ENCODE measurements at places on chromosomes 2 and 18.

DNA sequence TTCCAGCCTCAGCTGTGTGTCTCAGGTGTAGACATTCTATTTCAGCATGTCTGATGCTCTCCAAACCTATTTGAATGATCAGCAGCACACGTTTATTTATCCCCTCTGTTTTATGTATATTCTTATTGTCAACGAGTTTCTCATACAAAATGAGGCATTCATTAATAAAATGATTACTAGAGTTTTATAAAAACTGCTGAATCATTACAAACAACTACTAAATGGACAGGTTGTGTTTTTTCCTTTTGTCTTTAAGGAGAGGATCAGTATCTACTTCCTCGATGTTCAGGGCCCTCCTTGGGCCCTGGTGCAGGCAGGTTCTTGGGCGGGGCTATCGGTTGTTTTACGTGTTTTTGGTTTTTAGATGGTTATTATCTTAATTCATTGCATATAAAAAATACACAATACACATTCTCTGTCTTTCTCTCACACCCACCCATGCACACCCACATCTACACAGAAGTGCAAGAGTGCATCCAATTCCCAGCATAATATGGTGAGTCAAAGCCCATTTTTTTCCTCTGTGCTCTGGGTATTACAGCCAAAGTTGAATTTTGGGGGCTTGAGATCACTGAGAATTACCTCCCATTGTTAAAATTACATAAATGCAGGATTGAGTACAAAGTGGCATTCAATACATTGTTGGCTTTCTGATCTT is 24.2 kb downstream of the LPIN1 start:
- no peak for DNase-seq

DNA sequence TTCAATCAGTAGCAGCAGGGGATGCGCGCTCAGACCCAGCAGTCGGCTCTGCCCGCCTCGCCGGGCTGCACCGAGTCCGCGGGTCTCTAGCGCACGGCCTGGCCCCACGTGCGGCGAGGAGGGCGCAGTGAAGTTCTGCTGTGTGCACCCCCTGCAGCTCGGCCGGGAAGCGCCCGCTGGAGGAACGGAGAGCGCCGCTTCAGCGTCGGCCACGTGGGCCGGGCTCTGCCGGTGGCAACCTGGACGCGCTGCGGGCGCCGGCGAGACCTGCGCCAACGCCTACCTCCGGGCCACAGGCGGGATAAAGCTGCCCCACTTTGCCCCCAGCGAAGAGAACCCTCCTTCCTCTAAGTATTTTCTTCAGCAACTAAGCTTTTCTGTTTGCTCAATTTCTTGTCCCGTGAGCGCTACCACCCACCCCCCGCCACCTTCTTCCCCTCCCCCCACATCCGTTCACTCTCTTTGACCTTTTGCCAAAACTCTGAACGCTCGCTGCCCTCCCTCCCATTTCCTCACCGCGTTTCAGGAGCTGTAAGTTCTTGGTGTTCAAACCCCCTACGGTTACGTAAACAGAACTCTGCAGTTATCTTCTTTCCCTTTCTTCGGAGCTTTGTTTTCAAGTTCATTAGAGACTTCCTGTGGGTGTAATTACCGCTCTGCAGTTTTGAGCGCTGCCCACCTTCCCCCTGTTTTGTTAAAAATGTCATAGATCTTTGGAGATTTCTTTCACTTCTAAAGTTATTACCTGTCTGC is 42.6 kb upstream of the EDAR start:
- DNase-seq, result peak; percentile 82

GRCh38 chr18:46031741-46032140 is 40.3 kb downstream of the PSTPIP2 start:
- no peak for DNase-seq

DNA sequence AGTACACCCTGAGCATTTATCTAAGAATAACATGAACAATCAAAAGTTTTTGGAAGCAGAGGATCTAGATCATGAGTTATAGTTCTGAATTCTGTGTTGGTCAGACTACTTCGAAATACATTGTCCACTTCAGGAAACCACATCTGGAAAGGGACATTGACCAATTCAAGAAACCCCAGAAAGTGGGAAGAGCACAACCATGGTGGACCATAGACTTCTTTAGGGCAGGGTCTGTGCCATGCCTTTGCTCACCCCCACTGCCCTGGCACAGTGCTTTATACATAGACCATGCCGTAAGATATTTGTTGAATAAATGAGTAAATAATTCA is 44.3 kb upstream of the CYP1B1 start:
- no peak for DNase-seq

- no peak for DNase-seq
Measured at GRCh38 chr2:101089419-101089818, 61.8 kb downstream of the TBC1D8 start.

DNA sequence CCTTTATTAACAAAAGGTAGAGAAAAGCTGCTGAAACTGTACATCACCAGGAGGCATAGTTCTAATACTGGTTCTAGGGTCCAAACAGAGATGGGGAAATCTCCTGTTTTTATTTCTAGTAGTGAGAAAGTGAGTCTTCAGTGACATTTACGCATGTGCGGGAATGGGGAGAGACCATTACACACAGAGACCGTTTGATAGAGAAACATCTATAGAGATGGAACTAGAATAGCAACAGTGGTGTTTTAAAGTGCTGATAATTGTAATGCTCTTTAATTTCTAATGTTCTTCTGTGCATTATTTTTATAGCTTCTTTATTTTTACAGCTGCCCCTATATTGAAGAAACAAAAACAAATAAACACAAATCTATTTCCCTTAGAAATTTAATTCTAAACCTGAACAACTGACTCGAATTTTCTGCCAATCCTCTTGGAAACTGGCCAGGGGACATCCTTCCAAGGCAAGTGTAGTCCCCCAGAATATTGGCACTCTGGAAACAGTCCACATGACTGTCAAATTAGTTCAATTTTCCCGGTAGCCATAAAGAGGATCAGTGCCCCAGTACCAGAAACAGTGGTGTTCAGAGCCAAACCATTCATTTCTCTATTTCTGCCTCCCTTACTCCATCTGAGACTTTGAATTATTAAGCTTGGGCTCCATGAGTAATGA is 260.9 kb downstream of the ICOS start:
- no peak for DNase-seq

DNA sequence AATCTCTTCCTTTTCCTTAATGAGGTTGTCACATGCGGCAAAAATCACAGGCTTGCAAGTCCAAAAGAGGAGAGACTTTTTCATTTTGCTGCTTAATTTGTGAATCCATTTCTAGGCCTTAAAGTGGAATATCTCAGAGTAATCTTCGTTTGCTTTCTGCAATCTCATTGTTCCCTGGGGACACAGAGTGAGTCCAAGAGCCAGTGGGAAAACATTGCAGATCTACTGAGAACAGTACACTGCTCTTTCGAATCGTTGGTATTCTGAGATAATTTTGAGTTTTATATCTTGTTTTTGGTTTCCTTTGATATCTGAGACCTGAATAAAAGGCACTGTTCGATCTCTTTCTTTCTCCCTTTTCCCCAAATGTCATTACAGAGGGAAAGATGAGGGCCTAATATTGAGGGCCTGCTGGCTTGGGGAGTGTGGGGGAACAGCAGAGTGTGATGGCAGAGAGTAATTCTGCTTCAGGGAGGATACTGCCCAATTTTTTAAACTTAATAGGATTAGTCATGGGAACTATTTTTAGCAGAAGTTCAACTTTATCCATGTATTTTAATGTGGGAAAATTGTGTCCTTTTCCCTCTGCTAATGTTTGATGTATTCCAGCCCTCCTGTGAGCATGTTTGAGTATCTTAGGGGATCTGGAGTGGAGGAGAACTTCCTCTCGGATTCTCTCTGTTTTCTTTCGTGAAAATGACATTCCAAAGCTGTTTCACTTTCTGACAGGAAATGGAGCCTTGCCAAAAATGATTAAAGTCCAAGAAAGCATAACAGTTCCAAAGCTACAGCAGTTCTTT is 418.2 kb upstream of the ZEB2 start:
- peak; percentile 39 for DNase-seq

DNA sequence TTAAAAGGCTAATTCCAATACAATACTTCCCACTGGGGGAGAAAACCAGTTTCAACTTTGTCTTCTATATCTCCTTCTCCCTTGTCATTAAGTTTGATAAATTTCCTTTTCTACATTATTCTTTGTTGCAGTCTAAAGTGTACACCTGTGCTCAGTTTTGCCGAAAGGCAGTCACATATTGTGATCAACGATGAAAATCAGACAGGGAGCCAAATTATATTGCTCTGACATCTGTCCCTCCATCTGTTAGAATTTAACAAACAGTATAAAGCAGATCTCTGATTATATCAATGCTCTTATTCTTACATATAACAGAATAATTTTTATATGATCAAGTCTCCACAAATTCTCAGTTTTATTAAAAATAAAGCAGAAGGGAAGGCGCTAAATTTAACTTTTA is 496.7 kb downstream of the NRXN1 start:
- DNase-seq, result no peak

GRCh38 chr2:27703638-27704341 is 40.1 kb downstream of the SLC4A1AP start:
- peak; percentile 69 for DNase-seq

DNA sequence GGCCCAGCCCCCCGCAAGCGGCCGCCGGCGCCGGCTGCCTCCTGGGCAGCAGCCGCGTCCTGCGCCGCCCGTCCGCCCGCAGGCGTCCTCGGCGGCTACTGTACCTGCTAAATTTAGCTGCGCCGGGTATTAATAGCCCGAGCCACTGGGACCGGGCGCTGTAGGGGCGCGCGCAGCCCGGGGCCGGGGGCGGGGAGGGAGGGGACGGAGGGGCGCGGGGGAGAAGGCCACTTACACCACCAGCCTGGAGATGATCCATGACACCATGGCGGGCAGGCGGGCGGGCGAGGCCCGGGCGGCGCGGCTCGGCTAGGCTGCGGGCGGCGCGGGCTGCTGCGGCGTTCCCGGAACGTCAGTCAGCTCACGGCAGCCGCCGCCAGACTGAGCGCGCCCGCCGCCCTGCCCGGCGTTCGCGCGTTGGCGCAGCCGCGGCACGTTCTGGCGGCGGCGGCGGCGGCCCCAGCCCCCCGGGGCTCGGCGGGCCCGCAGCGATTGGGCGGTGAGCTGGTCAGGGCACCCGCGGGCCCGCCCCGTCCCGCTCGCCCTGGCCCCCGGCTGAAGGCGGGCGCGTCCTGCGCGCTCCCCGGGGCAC is at the start of gene REEP1:
Gene REEP1, minus strand, starts transcription at position 383 of the 592 bp plus-strand sequence. Its CDS starts 116 bp downstream, at position 267.
- no peak for DNase-seq

GRCh38 chr2:179686718-179687342 is 174.6 kb downstream of the ZNF385B start:
- no peak for DNase-seq

- no peak for DNase-seq
Measured at GRCh38 chr18:62577765-62578164, 54.9 kb downstream of the ZCCHC2 start.

DNA sequence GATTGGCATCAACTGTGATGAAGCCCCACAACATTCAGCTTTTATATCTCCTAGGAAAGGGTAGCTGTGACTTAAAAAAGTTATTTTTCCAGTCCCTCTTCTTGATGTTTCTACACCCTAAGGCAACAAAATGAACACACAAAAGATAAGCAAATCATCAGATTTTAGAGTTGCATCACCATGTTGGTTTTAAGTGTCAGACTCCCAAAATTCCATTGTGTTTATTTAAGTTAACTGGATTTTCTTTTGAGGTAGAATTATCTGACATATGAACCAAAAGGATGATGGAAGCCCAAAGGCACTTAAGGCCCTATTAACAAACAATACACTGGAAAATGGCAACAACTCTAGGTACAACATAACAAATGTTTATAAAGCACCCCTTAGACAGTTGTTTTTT is 261.7 kb upstream of the SLC39A10 start:
- no peak for DNase-seq
